ENCODE measurements at places on chromosomes 7 and 10.

DNA sequence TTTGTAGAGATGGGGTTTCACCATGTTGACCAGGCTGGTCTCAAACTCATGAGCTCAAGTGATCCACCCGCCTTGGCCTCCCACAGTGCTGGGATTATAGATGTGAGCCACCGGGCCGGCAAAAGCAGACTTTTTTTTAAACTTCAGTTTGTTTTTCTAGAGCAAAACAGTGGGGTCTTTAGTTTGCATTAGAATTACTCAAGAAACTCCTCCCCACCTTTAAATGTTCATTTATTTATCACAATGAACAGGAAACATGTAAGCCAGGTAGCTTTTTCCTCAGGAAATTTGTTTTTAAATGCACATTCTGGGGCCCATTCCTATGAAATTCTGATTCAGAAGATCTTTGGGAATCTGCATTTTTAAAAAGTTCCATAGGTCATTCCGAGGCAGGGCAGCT lies 56.0 kb upstream of the JAZF1 start:
- DNase-seq: no peak

DNA sequence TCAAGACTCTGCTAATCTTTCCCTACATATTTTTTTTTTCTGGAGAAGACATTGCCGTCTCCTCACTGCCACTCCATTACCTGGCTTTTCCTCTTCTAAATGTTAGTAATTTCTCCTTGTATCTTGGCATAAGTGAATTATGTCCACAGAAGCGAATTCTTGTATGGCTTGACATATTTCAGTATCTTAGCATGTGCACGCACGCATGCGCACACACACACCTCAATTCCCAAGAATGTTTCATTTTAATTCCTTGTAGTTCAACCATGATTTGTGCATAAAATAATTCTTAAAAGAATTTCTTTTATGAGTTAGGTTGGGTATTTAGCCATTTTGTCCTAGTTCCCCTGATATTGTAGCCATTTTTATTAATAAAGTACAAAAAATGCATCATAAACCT lies 301.2 kb upstream of the MYO3A start:
- DNase-seq: no peak

- DNase-seq: no peak
These were observed 12.3 kb upstream of the KIF5B start for GRCh38 chr10:32068569-32068968.

GRCh38 chr10:8454357-8454756 lies 399.9 kb downstream of the GATA3 start:
- no peak for DNase-seq

All from activated CD4-positive, alpha-beta T cell treated with anti-CD3 and anti-CD28 coated beads, Interleukin-2, Interleukin-6, amounts not matched to agents 100 ng/mL and 50 ng/mL, durations not matched to agents 16 hours and 8 hours (primary cell).